ENCODE measurements at places on chromosomes 3 and 15. TPM values are rescaled to one million over a fixed set of nuclear protein-coding genes. Genes with fewer than 3 reads are reported as not detected.

ZDHHC19 gene
- total RNA-seq = not detected

DNA sequence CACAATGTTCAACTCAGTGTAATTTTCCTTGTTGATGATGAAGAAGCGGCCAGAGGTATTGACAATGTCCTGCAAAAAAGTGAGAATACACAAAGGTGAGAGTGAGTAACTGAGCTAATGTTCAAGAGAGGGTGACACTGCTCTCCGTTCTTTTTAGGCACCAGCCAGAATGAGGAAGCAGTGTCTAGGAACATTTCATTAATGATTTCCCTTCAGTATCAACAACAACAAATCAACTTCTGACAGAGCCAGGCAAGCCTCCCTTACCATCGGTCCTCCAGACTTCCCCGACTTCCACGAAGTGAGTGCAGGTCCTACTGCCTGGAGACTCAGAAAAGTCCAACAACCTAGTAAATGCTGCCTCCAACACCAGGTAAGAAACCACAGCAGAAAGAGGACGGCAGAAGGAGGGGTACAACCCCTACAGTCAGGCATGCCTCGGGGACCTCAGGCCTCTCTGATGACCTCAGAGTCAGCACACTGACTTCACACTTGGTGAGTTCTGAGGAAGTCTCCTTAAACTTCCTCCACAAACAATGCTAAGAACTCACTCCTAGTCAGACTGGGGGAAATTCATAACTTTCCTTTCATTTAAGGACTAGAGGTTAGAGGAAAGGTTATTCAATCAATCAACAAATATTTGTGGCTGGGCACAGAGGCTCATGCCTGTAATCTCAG, 62.7 kb downstream of the NPTN start:
- H3K36me3 ChIP-seq = peaks cover 24% of the 10 kb centered on the region
- H3K27ac ChIP-seq = no peak overlapping the region
- DNase-seq = no peak
- no peak overlapping the region for H3K4me3 ChIP-seq

DNA sequence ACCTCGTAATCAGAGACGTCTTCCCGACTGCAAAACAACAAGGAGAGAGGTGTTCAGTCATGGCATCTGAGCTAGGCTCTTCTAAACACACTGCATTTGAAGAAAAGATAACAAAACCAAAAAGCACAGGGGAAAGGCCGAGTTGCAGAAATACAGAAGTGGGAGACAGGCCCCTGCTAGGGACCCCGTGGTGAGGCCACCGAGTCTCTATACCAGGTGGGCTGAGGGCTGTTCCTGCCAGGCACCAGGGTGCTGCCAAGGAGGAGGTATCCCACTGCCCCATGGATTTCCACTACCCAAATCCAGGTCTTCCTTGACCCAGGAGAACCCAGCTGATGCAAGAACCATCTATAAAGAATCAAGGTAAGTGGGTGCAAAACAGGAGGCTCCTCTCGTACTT, 31.1 kb downstream of the RAB6B start:
- peaks cover 6% of the 10 kb centered on the region for H3K27me3 ChIP-seq
- no peak for DNase-seq
- no peak overlapping the region for H3K27ac ChIP-seq
- no peak overlapping the region for H3K4me3 ChIP-seq

DNA sequence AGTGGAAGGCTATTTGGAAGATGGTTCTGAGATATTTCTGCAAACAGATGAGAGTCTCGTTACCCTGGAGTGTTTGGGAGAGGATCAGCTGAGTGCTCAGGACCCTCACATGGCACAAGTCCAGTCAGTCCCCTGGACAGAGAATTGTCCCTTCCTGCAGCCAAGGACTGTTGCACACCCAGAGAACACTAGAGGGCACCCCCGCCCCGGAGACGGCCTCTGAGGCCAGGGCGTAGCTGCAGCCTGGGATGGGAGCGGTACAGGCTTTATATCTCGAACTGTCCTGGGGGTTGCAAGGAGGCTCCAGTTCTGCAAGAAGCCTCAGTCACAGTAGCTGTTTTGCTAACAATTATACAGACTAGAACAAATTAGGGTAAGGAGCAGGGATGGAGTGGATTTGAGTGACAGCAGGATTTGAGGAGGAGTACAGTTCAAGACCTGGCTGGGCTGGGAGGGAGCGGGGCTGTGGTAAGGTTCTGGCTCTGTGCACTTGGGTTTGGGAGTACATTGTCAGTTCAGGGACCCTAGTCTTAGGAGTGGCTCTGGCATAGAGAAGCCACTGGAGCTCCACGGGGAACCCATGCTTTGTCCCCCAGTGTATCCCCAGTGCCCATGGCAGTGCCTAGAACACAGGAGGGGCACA, 67.6 kb upstream of the HACD2 start:
- DNase-seq = peak; percentile 63
- no peak overlapping the region for H3K27ac ChIP-seq
- H3K4me3 ChIP-seq = no peak overlapping the region
- H3K4me1 ChIP-seq = no peaks in the 10 kb centered on the region
- no peaks in the 10 kb centered on the region for H3K36me3 ChIP-seq

GRCh38 chr3:72205297-72205826, 420.4 kb upstream of the PROK2 start:
- H3K4me1 ChIP-seq = peaks cover 4% of the 10 kb centered on the region
- no peaks in the 10 kb centered on the region for H3K36me3 ChIP-seq
- no peak overlapping the region for H3K27ac ChIP-seq
- H3K27me3 ChIP-seq = no peaks in the 10 kb centered on the region
- no peak for DNase-seq

- H3K4me3 ChIP-seq = no peak overlapping the region
- H3K36me3 ChIP-seq = no peaks in the 10 kb centered on the region
- peaks cover 11% of the 10 kb centered on the region for H3K4me1 ChIP-seq
- no peaks in the 10 kb centered on the region for H3K27me3 ChIP-seq
Observed at GRCh38 chr3:29176501-29176900, 104.4 kb upstream of the RBMS3 start.

DNA sequence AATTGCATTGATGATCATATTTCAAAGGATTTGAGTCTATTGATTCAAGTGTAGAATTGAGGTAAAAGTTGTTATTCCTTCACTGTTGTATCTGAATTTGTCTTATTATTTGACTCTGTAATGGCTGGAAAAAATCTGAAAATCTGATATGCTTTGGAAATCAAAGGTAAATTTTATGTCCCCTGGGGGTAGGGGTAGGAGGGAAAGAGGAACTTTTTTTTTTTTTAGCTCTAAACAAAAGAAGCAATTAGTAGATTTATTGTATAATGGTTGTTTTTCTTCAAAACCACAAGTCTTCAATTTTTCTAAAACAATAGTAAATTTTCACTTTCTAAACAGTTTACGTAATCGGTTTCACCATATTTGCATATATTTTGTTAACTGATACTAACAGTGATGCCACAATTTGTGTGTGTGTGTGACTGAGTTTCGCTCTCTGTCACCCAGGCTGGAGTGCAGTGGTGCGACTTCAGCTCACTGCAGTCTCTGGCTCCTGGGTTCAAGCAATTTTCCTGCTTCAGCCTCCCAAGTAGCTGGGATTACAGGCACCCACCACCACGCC, 91.7 kb upstream of the GOLGA6L4 start:
- H3K4me3 ChIP-seq = no peak overlapping the region
- peaks cover 8% of the 10 kb centered on the region for H3K4me1 ChIP-seq
- no peak for DNase-seq
- no peaks in the 10 kb centered on the region for H3K36me3 ChIP-seq

DNA sequence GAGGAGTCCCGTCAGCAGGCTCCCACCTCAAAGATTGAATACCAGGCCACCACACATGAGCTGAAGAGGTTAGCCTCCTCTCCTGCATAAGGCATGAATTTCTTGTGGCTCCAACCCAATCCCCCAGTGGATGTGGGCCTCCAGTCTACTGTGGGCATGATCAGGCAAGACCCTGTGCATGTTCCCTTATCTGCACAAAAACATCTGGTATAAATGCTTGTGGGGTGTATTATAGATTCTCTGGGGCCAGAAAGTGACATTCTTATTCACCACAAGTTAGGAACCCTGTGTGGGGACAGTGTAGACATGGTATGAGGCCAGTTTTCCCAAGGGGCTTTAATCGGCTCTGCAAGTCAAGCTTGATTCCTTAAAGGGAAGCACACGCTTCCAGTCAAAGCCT, 18.2 kb upstream of the UBP1 start:
- H3K4me3 ChIP-seq = no peak overlapping the region
- no peak overlapping the region for H3K27ac ChIP-seq
- no peaks in the 10 kb centered on the region for H3K4me1 ChIP-seq
- H3K36me3 ChIP-seq = peaks cover 20% of the 10 kb centered on the region
- no peaks in the 10 kb centered on the region for H3K27me3 ChIP-seq

GRCh38 chr3:141000686-141001085, 50.5 kb upstream of the SPSB4 start:
- no peaks in the 10 kb centered on the region for H3K36me3 ChIP-seq
- no peak overlapping the region for H3K4me3 ChIP-seq
- no peak overlapping the region for H3K27ac ChIP-seq
- DNase-seq = no peak

DNA sequence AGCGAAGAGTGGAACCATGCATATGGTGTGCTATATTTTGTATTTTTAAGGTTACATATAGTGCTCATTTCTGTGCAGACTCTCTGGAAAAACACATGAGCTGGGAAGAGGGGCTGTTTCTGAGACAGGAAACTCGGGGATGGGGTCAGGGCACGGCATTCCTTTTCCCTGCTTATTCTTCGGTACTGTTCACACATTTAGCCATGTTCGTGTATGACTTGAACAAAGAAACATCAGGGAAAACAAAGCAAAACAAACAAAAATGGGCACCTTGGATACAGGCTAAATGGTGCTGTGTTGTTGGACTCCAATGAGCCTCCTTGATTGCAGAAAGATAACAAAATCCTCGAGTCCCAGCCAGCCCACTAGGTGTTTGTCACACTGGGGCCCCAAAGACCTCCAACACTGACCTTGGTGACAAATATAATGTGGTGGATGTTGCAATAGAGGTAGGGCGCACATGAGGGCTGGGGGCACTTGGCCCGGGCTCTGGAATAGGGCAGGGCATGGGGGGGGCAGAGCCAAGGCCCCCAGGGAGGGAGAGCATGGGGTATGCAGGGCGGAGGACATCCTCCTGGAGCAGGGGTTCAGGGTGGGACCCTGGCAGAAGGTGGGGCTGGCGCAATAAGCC, 19.3 kb downstream of the DNASE1L3 start:
- H3K4me1 ChIP-seq = no peaks in the 10 kb centered on the region
- no peak overlapping the region for H3K4me3 ChIP-seq
- no peaks in the 10 kb centered on the region for H3K27me3 ChIP-seq
- DNase-seq = no peak
- no peaks in the 10 kb centered on the region for H3K36me3 ChIP-seq
- no peak overlapping the region for H3K27ac ChIP-seq

DNA sequence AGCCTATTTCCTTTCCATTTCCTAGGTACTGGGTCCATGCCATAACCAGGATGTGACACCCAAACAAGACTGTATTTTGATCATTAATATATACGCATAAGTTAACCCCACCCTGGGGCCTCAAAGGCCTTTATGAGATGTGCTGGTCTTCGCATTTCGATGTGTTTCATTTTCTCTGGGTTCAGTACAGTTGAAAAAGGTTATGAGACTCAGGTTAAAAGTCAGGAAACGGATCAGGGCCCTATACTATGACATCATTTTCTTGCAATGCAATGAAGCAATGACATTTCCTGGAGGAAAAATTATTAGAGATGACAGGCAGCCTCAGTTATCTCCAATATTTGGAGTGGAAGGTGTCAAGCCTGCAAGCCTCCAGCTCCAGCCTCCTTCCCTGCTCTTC, 31.7 kb downstream of the TMEM212 start:
- H3K36me3 ChIP-seq = no peaks in the 10 kb centered on the region
- no peak for DNase-seq
- H3K4me1 ChIP-seq = peaks cover 4% of the 10 kb centered on the region
- H3K4me3 ChIP-seq = no peak overlapping the region

DNA sequence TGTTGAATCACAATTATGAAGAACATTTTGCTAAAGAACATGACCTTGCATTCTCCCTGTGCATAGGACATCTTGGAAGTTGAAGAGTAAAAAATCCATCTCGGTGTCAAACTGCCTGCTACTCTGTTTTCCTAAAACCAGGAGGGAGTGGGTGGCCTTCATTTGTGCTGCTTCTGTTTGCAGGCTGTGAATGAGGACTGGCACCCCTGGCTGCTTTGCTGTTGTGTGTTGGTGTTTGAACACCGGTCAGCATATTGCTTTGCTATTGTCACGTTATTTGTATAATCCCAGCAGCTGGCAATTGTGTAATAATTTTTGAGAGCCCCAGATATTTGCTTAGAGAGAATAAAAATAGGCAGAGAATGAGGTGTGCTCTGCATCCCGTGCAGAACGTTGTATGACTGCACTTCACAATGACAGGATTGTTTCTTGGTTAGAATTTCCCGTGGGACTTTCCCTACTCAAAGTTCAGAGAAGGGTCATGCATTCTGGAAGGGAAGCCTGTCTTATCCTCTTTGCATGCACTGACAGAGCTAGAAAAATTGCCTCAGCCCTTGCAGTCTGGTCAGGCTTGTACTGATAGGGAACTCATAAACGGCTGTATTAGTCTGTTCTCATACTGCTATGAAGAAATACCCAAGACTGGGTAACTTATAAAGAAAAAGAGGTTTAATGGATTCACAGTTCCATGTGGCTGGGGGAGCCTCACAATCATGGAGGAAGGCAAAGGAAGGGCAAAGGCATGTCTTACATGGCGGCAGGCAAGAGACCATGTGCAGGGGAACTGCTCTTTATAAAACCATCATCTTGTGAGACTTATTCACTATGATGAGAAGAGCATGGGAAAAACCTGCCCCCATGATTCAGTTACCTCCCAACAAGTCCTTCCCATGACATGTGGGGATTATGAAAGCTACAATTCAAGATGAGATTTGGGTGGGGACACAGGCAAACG, 16.3 kb downstream of the SV2B start:
- peaks cover 8% of the 10 kb centered on the region for H3K4me1 ChIP-seq
- no peaks in the 10 kb centered on the region for H3K36me3 ChIP-seq
- no peak overlapping the region for H3K27ac ChIP-seq
- no peak overlapping the region for H3K4me3 ChIP-seq

DNA sequence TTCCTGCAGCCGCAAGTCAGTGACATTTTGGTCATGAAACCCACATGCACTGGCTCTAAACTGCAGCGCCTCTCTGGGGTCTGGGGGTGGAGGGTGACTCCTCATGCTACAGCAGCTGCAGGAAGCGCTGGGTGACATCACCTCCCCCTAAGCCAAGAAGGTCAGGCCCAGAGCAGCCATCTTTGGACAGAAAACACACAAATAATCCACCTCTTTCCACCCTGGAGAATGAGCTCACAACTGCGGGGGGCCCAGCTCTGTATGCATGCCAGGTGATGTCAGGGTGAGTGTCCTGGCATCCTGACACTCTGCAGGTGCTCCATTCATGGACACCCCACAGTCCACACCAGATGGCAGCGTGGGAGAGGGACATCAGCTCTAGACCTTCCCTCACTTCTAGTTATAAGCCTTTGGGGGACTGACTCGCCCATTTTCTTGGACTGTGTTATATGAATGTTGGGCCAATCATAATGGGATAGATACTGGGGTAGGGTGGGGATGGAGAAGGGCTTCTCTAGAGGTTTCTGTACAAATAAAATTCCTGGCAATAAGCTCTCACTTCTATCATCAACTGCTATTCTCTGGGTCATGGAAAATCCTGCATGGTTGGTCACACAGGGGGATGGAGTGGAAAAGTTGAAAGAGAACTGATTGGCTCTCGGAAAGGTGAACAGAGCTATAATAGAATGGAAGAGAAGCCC, 70.7 kb upstream of the THBS1 start:
- H3K27ac ChIP-seq = no peak overlapping the region
- peaks cover 18% of the 10 kb centered on the region for H3K27me3 ChIP-seq
- DNase-seq = no peak
- no peak overlapping the region for H3K4me3 ChIP-seq

GRCh38 chr3:112351823-112352222, 18.9 kb downstream of the CD200 start:
- H3K36me3 ChIP-seq = peaks cover 76% of the 10 kb centered on the region
- H3K4me3 ChIP-seq = no peak overlapping the region
- DNase-seq = no peak
- H3K4me1 ChIP-seq = peaks cover 67% of the 10 kb centered on the region
- no peaks in the 10 kb centered on the region for H3K27me3 ChIP-seq

Data from activated naive CD4-positive, alpha-beta T cell treated with anti-CD3 and anti-CD28 coated beads for 36 hours (primary cell).